ENCODE measurements at places on chromosomes 7 and 10.

GRCh38 chr7:80601999-80602398 is 36.4 kb upstream of the CD36 start:
- DNase-seq: no peak

DNA sequence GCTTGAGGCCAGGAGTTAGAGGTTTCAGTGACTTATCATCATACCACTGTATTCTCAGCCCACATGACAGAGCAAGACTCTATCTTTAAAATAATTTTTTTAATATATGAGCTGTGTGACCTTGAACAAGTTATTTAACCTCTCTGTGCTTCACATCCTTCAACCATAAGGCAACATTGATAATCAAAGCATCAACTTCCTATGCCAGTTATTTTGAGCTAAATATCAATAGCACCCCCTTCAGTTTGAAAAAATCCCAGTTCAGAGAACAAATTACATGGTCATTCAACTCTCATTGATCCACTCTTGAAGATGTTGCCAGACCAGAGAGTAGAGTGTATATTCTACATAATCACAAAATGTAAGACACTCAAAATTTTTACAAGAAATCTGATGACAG is 53.0 kb downstream of the ASNS start:
- DNase-seq: no peak

- DNase-seq: no peak
Observed at GRCh38 chr7:33250421-33250871, 121.1 kb downstream of the BBS9 start.

DNA sequence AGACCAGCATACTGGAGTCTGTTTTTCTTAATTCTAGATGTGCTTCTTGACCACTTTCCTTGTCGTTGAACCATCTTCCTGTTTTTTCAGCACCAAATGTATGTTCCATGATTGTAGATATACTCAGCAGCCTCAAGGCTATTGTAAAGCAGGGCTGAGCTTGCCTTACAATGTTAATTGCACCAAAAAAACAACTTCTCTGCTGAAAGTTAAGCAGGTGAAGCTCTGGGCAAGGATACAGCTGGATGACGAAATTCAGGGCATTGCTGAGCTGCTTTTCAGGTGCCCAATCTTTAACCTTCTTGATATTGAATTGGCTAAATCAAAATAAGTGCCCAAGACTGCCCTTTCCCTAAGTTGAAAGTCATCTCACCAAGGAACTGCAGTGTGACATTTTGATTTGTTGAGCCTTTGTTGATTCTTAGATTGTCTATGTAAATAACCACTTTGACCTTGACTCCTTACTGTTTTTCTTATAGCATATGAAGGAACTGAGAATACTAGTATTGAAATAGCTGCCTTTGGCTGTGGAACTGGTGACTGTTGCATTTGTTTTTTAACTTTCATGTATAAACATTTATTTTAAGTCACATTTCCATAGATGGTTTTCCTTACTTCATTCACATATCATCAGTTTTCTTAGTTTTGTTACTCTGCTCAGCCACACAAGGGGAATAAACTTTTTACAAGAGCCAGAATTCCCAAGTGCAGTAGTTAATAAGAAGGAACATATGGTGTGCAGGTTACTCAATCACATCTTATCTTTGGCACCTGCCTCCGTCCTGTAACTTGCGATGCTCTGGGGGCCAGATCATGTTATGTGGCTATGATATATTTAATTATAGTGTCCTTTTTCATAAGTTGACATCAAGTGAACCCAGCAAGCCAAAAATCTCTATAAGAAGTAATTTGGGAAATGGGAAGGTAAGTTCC is 3.1 kb downstream of the AHCYL2 start:
- DNase-seq: no peak

DNA sequence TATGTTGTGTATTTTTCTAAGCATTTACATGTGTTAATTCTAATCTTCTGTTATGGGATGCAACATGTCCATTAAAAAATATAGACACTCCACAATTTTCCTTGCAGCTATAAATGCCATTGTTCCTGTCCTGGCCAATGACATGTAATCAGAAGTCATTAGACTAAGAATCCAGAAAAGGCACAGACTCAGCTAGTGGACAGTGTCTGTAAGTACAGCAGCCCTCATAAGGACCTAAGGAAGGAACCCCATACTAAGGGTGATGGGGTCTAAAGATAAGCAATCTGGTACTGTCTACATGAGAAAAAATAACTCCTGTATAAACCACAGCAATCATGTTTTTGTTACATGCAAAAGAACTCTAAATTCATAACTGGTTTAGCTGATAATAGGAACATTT is 115.9 kb downstream of the GPR85 start:
- no peak for DNase-seq

- DNase-seq: no peak
Observed at GRCh38 chr10:43027331-43027955, 49.4 kb upstream of the RET start.

DNA sequence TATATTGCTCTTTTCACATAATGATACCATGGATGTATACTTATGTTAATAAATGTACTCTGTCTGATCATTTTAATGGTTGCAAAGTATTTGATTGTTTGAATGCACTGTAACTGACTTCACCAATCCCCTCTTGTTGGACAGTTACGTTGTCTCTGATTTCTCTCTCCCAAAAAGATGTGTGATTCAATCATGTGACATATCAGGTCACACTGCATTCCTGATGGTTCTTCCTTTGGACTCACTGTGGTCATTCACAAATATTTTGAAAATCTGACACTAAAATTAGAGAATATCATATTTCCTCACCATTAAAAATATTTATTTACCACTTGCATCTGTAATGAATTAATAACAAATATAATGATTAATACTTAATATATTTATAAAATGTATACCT is 22.2 kb downstream of the SLC16A12 start:
- no peak for DNase-seq

DNA sequence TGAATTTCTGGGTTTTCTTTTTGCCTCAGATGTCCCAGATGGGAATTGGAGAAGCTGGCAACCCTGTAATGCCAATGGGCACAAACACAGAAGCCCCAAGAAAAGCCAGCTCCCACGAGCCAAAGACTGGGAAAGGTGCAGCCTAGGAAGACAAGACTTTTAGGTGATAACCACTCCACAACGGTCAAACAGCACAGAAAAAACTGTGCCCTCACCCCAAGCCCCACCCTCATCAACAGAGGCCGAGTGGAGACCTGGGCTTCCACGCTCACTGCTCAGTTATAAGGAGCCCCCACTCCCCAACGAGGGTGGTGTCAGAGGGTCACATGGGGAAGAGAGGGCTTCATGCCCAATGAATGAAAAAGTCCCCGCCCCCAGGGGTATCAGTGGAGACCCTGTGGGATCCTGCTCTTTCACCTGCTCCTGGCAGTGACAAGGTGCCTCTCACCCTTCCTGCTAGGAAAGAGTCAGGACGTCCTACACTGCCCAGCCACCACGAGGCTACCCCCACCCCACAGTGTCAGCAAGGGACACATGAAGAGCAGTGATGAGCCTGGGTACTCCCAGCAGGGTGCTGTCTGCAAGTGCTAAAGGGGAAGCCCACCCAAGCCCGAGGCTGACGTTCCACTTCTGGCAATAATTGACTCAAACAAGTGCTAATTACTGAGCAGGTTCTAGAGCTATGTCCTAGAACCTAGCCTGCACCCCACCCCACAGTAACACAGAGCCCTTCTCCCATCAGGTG is 8.3 kb downstream of the TMEM273 start:
- DNase-seq: no peak

- no peak for DNase-seq
Observed at GRCh38 chr10:49184642-49185111, 3.5 kb downstream of the TMEM273 start.

DNA sequence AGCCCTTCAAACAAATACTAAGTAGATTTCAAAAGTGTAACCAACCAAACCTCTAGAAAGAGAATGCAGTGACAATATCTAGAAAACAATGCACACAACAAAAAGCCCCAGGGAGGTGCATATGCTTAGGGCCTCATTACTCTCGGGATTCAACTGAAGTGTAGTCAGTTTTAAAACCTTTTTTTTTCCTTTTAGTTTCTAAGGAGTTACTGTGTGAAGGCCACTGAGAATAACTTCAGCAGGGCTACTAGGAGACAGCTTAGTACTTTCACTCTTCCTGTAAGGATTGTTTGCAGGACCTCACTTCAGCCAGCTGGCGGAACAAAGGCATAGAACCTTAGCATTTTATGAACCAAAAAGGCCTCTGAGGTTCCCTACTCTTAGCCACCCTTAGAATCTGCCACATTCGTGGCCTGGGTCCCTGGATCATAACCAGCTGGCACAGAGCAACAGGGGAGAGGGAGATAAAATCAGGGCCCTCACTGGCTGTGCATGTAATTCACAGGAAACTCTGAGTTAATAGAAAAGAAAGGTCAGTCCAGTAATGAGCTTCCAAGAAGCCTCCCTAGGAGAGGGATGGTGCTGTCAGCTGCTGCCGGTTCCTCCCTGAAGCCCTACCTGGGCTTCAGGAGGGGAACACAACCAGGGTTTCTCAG is 3.6 kb downstream of the VOPP1 start:
- no peak for DNase-seq

GRCh38 chr7:152128252-152128651 is 102.8 kb downstream of the GALNT11 start:
- DNase-seq: no peak

DNA sequence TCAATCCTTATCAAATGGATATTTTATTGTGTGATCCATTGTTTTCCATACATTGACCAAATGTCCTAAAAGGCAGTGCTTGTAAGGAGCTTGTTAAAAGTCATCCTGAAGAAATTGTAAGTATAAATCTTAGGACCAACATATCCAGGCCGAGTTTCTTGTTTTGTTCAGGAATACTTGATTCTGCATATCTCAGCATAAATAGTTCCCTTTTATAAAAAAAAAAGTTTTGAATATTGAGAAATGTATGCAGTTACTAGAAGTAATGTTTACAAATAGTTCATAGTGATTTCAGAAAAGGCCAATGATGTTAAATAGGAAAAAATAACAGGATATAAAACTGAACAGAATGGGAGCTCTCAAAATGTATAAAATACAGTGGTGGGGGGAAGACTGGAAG is 6.6 kb downstream of the GRID1 start:
- no peak for DNase-seq

DNA sequence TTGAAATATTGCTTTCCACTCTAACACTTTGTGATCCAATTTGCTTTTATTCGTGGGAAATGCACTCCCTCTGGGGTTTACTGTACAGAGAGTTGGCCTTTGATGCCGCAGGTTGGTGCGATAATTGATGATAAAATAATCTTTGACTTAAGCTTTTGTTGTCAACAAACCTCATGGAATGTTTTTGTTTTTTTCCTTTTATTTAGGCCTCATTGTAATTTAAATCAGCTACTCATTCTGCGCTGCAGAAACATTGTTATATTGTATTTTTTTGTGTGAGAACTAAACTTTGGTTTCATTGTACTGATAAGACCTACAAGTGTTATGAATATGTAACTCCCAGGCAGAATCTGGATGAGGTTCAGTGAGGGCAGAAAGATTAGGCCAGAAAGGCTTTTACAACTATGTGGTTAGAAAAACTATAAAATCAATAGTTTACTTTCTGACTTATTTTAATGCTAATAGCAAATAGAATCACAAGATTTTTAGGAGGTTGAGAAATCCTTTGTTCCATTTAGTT is 76.8 kb upstream of the POM121L12 start:
- DNase-seq: no peak

DNA sequence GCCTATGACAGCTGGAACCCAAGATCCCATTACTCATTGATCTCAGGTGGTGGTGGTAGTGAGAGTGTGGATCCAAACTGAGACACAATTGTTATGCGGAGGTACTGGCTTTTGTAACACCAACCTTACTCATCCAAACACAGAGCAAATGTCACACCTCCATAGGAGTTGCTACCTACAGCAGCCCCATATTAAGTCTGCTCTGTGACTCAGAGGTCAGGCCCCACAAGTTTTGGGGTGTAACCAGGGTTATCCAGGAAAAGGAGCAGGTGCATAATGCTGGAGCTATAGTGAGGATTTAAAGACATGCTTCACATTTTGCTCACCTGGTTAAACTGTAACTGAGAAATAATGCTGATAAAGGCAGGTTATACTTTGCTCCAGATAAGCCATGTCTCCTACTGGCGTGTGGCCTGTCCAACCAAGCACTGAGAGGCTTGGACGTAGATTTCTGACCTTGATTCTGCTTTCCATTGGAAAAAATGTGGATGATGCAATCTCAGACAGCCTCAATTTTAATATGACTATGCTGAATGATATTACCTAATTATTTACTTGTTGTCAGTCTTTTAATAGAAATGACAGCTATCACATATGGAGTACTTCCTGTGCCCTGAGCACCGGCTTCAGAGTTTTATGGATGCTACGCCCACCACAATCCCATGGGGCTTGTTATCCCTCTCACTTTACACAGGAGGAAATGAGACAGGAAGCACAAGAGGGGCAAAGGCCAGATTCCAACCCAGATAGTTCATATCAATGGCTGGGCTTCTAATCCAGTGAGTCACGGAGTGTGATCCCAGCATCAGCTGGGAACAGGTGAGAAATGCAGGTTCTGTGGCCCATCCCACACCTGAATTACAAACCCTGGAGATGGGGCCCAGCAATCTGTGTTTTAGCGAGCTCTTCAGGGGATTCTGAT is 181.3 kb downstream of the CHN2 start:
- no peak for DNase-seq

DNA sequence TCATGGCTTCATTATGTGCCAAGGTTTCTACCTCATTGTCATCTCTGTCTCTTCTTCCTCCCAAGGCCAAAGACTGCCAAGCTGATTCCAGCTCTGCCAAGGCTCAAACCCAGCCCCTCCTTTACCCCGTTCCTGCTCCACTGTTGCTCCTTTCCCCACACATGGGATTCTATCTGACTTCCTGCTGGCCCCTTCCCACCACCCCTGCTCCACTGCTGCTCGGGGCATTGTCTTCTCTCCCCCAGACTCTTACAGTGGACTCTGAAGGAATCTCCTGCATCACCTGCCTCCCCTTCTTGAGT is 86.3 kb downstream of the COBL start:
- no peak for DNase-seq

GRCh38 chr7:1678571-1679325 is 8.7 kb downstream of the ELFN1 start:
- DNase-seq: no peak

DNA sequence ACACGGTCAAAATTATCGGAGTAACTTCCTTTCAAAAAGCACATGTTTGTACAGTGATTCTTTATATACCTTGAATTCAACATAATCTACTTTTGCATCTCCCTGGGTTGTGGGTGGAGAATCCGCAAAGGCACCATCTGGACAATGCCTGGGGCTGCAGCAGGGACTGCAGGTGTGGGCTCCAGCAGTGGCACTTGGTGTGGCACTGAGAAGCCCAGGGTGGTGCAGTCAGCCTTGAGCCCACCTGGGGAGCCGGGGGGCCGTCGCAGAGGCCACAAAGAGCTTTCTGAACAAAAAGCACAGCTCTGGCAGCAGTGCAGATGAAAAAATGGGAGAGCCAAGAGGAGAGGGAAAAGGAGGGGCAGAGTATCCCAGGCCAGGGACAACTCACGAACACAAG is 22.2 kb downstream of the PARD3 start:
- no peak for DNase-seq

GRCh38 chr7:80923211-80923612 is 4.4 kb upstream of the SEMA3C start:
- DNase-seq: no peak

DNA sequence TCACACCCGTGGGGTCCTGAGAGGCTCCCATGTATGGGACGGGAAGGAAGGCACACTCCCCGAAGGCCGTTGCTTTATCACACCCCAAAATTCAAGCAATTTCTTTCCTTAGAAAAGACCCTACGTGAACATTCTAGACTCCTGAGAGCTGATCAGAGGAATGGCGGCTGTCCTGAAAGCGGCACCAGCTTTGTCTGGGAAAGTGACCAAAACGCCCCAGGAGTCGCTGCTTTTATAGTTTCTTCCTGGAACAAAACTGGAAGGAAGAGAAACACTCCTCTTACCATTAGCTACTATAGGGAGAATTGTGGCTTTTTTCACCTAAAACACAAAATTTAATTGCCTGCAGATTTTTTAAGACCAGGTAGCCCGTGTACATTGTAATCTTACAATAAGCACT is 261.8 kb upstream of the RNF32 start:
- no peak for DNase-seq
